ENCODE measurements at places on chromosomes 1 and 21.

DNA sequence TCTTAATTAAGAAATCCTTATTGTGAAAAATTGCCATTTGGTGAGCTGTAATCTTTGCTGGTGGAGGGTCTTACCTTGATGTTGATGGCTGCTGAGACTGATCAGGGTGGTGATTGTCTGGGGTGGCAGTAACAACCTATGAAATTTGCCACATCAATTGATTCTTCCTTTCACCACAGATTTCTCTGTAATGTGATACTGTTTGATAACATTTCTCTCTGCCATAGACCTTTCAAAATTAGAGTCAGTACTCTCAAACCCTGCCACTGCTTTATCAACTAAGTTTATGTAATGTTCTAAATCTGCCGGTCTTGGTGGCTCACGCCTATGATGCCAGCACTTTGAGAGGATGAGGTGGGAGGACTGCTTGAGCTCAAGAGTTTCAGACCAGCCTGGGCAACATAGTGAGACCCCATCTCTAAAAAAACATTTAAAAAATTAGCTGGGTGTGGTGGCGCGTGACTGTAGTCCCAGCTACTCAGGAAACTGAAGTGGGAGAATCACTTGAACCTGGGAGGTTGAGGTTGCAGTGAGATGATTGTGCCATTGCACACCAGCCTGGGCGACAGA lies 5.0 kb downstream of the KPNA6 start:
- DNase-seq = no peak

DNA sequence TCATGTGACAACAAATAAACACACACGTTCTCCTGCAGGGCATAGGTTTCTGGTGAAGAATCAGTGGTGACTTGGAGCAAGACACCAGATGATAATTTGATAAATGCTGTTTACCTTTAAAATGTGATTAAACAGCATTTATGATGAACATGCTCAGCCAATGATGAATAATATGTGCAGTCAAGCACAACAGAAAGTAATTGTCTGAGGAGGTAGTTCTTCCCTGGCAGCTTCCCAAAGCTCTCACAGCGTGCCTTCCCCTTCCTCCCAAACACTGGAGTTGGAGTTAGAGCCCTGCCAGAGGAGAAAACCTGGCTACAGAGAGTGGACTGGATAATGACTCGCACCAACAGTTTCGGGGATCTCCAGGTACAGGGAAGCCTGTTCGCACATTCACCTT lies 463.5 kb downstream of the SMYD3 start:
- no peak for DNase-seq

DNA sequence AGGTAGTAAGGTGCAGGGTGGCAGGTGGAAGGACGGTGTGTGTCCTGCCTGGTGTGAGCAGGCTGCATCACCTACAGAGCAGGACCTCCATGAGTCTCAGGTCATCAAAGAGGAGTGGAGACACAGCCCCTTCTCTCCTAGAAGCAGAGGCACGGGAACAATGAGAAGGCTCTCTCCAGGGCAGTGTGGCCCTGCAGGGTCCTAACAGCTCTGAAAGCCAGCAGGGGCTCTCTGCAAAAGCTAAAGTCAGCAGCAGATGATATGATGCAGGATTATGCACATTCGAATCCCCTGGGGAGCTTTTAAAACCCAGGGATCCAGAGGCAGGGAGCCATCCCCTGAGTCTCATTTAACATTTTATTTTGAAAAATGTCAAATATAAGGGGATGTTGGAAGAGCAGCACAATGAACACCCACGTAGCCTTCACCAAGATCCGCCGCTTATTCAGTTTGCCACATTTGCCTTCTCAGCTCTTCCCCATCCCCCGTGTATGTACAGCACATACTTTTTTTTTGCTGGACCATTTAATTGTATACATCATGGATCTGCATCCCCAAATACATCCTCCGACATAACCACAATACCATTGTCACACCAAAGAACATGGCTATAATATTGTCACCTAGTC lies 88.1 kb downstream of the CNIH3 start:
- no peak for DNase-seq

DNA sequence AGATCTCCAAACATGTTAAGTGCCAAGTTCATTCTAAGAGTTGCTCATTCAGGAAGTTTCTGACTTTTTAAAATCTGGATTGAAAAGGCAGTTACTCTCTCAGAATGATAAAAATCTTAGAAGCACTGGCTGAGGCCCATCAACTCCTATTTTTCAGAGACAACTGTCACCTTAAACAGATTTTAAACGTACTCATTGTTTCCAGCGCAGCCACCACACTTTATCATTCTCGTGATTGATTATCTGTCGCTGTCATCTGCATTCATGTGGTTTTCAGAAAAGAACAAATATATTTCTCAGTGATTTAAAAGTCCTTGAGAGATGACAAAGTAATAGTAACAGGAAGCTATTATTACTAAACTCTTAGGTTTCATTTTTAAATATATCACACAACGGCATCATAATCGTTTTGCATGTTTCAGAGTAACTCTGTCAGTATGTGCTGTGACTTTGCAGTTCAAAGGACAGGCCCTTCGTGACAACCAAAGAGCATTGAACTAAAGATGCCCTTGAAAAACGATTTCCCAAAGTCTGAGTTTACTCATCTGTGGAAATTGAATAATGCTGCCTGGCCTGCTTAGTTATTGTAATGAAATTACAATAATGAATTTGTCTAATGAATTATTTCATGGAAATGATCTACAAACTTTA lies 14.9 kb upstream of the KCNK1 start:
- no peak for DNase-seq

DNA sequence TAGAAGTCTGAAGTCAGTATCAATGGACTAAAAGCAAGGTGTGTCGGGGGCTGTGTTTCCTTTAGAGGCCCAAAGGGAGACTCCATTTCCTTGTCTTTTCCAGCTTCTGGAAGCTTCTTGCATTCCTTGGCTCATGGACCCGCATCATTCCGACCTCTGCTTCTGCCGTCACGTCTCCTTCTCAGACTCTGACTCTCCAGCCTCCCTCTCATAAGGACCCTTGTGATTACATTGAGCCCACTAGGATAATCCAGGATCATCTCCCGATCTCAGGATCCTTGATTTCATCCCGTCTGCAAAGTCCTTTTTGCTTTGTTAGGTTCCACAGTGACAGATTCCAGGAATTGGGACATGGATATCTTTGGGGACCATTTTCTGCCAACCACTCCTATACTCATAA lies 265.8 kb upstream of the CSF3R start:
- no peak for DNase-seq

Measured in body of pancreas (tissue), 4 donors.